ENCODE measurements at places on chromosomes 16 and 17. TPM values are rescaled to one million over a fixed set of nuclear protein-coding genes. Genes with fewer than 3 reads are reported as not detected.
A peak's percentile ranks its signal among the peaks of the same experiment; 100 is the strongest.

The CMTM2 gene
- 4.0 TPM for total RNA-seq

DNA sequence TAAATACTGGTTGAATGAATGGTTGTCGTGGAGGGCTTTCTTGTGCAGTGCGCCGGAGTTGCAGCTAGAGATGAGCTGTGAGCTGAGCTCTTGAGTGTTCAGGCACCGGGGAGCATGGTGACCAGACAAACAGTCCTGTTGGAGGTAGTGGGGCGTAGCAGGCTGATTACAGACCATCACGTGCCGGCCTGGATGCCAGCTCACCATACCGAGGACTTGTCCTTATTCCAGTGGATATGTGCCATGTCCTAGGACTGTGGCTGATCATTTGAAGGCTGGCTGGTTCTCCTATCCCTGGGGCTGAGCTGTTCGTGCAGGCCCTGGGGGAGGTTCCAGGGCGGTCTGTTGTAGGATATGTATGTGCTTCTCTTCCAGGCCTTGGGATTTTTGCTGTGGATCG is 60.0 kb downstream of the ABCC1 start:
- no peaks in the 10 kb centered on the region for H3K27me3 ChIP-seq
- no peak for DNase-seq
- H3K4me3 ChIP-seq: no peak overlapping the region

The PTX4 gene
- not detected for total RNA-seq

DNA sequence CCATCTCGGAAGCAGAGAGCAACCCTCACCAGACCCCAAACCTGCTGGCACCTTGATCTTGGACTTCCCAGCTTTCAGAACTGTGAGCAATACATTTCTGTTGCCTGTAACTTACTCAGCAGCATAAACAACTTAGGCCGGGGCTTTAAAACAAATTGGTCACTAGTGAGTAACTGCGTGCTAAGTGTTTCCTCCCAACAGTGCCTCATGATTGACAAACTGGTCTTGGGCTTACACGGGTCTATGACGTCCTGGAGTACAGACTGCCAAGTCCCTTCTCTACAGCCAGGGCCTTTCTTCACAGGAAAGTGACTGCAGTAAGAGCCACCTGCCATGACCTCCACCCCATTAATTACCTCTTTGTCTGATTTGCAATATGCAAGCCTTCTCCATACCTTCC is 136.7 kb downstream of the XYLT1 start:
- no peaks in the 10 kb centered on the region for H3K36me3 ChIP-seq
- no peak overlapping the region for H3K4me3 ChIP-seq
- no peaks in the 10 kb centered on the region for H3K27me3 ChIP-seq
- H3K27ac ChIP-seq: no peak overlapping the region

DNA sequence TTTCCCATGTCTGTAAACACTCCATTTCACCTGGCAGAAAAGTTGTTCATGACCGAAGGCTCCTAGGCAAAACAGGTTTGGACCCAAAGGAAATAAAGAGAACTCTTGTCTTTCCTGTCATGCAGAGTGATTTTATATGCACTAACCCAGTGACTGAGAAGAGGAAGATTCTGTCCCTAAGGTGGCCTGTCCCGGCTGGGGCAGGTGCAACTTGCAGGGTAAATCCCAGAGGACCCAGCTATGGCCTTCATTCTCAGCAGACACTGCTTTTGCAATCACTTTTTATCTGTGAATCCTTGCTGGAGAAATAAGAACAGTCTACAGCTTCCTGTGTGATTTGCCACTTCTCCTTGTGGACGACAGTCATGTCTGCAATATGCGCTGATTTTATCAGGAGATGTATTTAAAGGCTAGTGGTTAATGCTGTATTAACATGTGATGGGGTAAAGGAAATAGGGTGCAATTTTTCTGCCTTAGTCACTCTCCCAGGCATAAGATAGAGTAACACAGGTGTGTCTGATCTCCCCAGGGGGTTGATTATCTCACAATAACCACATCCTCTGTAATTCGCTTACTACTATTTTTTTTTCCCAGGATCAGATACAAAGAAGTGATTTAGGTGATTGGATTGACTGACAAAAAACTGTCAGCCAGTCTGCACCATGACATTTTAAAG is 696.8 kb upstream of the SOX9 start:
- no peak overlapping the region for H3K27ac ChIP-seq

DNA sequence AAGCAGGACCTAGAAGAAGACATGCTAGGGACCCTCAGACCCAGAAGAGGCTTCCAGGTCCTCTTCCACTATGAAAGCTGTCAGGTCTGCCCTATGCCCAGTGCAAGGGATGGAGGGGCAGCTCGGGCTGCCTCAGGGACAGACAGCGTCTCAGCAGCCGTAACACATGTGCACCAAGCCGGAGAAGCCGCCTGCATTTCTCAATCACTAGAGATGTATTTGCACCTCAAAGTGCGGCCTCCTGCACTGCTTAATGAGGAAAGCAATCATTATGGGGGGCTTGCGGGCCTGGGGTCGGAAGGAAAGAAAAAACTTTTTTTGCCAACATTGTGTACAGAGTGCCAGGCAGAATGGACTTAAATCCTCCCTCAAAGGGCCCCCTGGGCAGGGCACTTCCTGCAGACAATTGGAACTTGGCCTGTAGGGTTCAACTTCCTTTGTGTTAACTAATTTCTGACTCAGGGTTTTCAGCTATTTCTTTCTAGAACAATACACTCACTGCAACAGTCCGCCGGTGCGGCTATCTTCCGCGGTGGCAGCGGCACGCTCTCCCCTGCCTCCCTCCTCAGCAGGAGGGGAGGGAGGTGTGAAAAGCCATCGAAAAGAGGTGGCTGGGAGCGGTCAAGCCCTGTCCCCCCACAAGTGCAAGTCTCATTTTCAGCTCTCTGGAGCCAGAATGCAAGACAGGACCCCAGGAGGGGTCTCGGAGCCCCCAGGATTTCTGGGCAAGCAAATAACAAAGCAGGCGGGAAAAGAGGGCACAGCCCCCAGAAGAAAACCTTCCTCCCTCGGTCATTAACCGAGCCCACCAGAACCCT is 101.2 kb downstream of the ZNF423 start:
- peak overlapping the region; percentile 67 for H3K27ac ChIP-seq

DNA sequence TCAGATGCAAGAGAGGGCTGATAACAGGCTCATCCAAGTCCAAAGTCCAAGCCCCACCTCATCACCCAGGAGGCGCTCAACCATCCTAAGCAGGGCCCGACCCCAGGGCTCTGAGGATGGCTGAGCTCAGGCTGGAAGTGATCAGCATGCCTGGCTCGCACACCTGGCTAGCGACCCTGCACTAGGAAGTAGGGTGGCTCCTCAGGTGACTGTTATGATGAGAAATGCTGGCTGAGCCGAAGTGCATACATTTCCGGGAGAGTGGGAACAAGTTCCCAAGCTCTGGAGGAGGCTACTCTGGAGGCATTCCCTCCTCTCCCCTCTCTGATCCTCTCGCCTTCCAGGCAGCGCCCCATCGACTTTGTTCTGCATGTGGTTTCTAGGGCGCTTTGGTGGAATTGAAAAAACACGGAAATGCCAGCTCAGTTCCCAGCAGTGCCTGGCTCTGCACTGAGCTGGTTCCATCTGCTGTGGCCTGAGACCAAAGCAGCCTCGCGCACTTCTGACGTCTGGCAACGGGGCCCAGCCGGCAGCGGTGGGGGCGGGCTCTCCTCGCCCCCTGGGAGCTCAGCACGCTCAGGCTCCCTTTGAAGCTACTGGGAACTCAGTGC is 130.3 kb downstream of the IRF8 start:
- no peak overlapping the region for H3K27ac ChIP-seq
- DNase-seq: no peak
- H3K4me1 ChIP-seq: peaks cover 13% of the 10 kb centered on the region
- no peak overlapping the region for H3K4me3 ChIP-seq
- peaks cover 14% of the 10 kb centered on the region for H3K27me3 ChIP-seq
- H3K36me3 ChIP-seq: no peaks in the 10 kb centered on the region

DNA sequence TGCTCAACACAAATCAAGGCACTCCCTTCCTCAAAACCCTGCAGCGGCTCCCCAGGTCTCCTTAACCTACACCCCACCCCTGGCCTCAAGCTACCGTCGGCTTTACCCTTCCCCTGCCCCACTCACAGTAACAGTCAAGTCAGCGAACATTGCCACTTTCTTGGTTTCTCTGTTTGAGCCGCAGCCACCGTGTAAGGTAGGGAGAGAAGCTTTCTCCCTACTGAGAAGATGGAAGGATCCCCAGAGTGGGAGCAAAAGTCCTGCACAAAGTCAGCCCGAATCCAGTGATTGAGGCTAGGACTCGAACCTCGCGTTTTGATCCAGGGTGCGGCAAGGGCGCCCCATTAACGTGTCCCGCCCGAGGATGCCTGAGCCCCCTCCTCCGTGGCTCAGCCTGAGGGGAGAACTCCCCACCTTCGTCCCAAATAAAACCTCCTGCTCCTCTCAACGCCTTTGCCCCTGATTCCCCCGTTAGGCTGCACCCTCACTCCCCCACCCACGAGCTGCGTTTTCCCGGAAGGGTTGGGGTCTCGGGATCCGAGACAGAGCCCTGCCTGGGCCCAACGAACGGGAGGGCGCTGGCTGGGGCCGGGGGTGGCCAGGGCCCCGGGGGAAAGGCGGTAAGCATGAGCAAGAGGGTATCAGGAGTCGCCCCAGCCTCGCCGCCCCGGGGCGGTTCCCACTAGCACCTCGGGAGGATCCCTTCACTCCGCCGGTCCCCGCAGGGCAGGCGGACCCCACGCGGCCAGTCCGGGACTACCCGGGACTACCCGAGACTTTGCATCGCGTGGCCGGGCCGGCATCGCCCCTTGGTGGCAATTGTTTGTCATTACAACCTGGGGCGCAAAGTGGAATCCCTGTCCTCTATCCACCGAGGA is 9.9 kb upstream of the NAGS start:
- H3K27ac ChIP-seq: no peak overlapping the region
- H3K36me3 ChIP-seq: no peaks in the 10 kb centered on the region
- H3K4me1 ChIP-seq: peaks cover 9% of the 10 kb centered on the region
- peaks cover 31% of the 10 kb centered on the region for H3K27me3 ChIP-seq

GRCh38 chr16:58252716-58253115 is 42.1 kb downstream of the PRSS54 start:
- peaks cover 14% of the 10 kb centered on the region for H3K4me1 ChIP-seq
- DNase-seq: no peak
- no peak overlapping the region for H3K4me3 ChIP-seq
- no peak overlapping the region for H3K27ac ChIP-seq
- no peaks in the 10 kb centered on the region for H3K27me3 ChIP-seq
- H3K36me3 ChIP-seq: no peaks in the 10 kb centered on the region

DNA sequence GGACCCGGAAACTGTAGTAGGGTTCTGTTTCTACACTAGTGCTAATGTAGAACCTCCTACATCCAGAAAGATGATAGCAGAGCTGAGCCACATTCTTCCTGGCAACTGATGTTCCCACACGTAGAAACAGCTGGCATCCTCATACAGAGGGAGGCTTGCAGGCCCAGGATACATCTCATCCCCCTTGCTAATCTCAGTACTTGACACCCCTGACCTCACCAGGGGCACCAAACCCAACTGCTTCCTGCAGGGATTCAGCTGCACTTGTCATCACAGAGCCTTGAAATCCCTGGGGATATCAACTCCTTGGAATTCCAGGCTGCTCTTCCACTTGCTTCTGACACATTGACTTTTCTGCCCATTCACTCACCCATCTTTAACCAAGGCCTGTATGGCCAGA is 75.2 kb upstream of the HSBP1 start:
- no peaks in the 10 kb centered on the region for H3K4me1 ChIP-seq
- no peaks in the 10 kb centered on the region for H3K27me3 ChIP-seq
- no peaks in the 10 kb centered on the region for H3K36me3 ChIP-seq
- H3K27ac ChIP-seq: no peak overlapping the region

DNA sequence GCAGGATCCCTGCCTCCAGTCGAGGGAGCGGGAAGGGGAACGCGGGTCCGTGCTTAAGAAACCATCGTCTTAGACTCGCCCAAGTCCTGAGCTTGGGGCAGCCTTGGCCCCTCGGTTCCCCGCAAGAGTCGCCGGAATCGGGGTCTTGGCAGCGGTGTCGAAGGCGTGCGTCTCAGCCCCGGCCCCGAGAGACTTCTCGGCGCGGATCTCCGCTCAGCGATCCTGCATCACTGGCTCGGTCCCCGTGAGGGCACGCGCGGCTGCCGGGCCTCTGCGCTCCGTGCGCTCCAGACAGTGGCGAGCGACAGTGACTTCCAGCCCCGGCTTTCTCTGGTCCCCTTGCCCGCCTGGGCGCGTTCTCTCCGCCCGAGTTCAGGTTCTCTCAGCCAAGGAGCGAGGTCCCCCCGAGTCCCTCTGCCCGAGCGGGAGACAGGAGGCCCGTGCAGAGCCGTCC is 380 bp downstream of the HS3ST3A1 start:
- H3K27ac ChIP-seq: peak overlapping the region; percentile 4
- peaks cover 24% of the 10 kb centered on the region for H3K4me1 ChIP-seq
- no peaks in the 10 kb centered on the region for H3K36me3 ChIP-seq
- H3K27me3 ChIP-seq: peaks cover 53% of the 10 kb centered on the region

DNA sequence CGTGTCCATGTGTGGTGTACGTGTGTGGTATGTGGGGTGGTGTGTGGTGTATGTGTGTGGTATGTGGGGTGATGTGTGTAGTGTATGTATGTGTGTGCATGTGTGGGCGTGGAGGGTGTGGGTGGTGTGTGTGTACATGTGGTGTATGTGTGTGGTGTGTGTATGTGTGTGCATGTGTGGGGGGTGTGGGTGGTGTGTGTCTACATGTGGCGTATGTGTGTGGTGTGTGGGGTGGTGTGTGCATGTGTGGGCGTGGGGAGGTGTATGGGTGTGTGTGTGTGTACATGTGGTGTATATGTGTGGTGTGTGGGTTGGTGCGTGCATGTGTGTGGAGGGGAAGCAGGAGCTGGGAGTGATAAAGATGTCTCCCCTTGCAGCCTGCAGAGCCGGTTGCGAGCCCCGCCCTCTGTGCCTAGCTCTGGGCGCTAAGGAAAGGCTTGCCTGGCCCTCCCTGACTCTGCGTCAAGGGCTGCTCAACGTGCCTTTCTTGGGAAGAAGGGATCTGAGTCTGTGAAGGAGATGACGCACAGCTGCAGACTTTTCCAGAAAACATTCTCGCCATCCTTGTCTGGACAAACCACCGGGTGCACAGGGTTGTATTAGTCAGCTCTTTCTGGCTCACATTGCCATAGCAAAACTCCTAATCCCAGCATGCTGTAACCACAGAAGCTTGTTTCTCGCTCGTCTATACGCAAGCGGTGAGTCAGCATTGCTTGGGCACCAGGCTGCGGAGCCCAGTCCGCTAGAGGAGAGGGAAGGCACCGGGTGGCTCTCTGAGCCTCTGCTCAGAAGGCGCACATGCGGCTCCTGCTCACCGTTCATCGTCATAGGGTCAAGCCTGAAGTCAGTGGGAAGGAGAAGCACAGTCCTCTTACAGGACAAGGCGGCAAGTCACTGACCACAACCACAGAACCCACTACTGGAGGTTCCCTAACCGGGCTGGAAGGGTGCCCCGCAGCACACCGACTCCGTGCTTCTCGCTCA is 2.0 kb upstream of the CD300H start:
- DNase-seq: peak; percentile 73
- H3K4me1 ChIP-seq: peaks cover 8% of the 10 kb centered on the region
- H3K27ac ChIP-seq: no peak overlapping the region
- H3K36me3 ChIP-seq: no peaks in the 10 kb centered on the region
- H3K27me3 ChIP-seq: no peaks in the 10 kb centered on the region

The MIEF2 gene
- 9.5 TPM for total RNA-seq

The TRPV3 gene
- total RNA-seq: 0.68 TPM

- H3K27me3 ChIP-seq: no peaks in the 10 kb centered on the region
- peaks cover 17% of the 10 kb centered on the region for H3K4me1 ChIP-seq
- no peak overlapping the region for H3K4me3 ChIP-seq
- H3K36me3 ChIP-seq: no peaks in the 10 kb centered on the region
- no peak for DNase-seq
Measured at GRCh38 chr17:61310590-61310989, 89.1 kb upstream of the TBX2 start.

GRCh38 chr16:11896486-11897176 is 19.1 kb downstream of the GSPT1 start:
- H3K4me1 ChIP-seq: peaks cover 43% of the 10 kb centered on the region
- no peak overlapping the region for H3K27ac ChIP-seq
- DNase-seq: no peak
- H3K27me3 ChIP-seq: no peaks in the 10 kb centered on the region
